ENCODE measurements at places on chromosomes 5 and 9. TPM values are rescaled to one million over a fixed set of nuclear protein-coding genes. Genes with fewer than 3 reads are reported as not detected.

The FCHO2 gene
- total RNA-seq: 23.9 TPM

The TMEM174 gene
- not detected for total RNA-seq

The CCL28 gene
- total RNA-seq: 2.4 TPM

The FABP6 gene
- total RNA-seq: not detected

The SMIM33 gene
- total RNA-seq: 0.13 TPM

The C9 gene
- 0.13 TPM for total RNA-seq

The PTPRD gene
- total RNA-seq: 1.6 TPM

The TXNDC8 gene
- not detected for total RNA-seq

The PCDHA1 gene
- total RNA-seq: not detected

The CRHBP gene
- not detected for total RNA-seq

The SPAG8 gene
- total RNA-seq: 0.13 TPM

The NXNL2 gene
- total RNA-seq: not detected

The PDZD2 gene
- total RNA-seq: 4.0 TPM

The CMYA5 gene
- 0.13 TPM for total RNA-seq

The SLC1A3 gene
- total RNA-seq: not detected

The PCA3 gene
- 2.2 TPM for total RNA-seq

The BARX1 gene
- not detected for total RNA-seq

The SPAAR gene
- total RNA-seq: 17.7 TPM

The DDX46 gene
- total RNA-seq: 57.0 TPM

The IRX2 gene
- total RNA-seq: not detected

The PLPP6 gene
- total RNA-seq: 6.1 TPM

The C9orf153 gene
- 0.27 TPM for total RNA-seq

The CORO2A gene
- total RNA-seq: 0.40 TPM

The PAEP gene
- not detected for total RNA-seq

The RPL35 gene
- total RNA-seq: 2,001 TPM

The DNLZ gene
- total RNA-seq: 7.8 TPM

The SPATA31E1 gene
- total RNA-seq: not detected

The NAIF1 gene
- total RNA-seq: 7.7 TPM

The ZFP2 gene
- total RNA-seq: 0.22 TPM

The IL6ST gene
- 586 TPM for total RNA-seq

The GPX8 gene
- total RNA-seq: 101 TPM

The GFRA3 gene
- total RNA-seq: not detected

Data from thoracic aorta endothelial cell (primary cell).